PC-9 (cell line): ENCODE measurements at places on chromosomes 7 and 10. TPM values are rescaled to one million over a fixed set of nuclear protein-coding genes. Genes with fewer than 3 reads are reported as not detected.

DNA sequence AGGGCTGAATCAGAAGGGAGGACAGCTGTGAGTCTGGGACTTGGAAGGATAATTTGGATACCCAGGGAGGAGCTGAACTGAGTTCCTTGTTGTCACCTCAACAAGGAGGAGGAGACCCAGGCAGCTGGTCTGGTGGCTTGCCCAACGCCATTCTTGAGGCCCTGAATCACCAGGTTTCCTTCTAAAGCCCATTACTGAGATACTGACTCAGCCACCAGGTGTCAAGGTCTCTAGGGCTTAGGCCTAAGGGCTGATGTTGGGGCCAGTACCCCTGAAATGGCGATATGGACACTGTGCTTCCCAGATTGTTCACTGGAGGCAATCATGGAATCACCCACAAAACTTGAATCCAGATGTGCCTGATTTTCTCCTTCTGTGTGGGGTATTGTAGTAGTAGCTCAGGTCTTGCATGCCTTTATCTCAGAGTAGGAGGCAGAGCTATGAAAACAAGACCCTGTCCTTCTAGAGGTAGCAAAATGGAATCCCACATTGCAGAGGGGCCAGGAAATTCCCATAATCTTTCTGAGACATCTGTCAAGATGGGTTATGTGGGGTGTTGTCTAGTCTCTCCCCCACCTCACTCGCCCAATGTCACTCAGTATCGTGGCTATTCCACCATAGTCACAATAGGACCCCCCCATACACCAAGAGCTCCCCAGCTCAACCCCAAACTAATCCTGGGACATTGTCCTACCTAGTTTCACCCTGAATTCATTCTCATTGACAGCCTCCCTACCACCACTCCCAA is 1.8 kb upstream of the ATG9B start:
- H3K27ac ChIP-seq, result peak overlapping the region; percentile 59
- peak; percentile 73 for DNase-seq
- no peaks in the 10 kb centered on the region for H3K36me3 ChIP-seq
- H3K27me3 ChIP-seq, result no peaks in the 10 kb centered on the region
- no peak overlapping the region for H3K4me3 ChIP-seq
- H3K4me1 ChIP-seq, result peaks cover 55% of the 10 kb centered on the region

- no peaks in the 10 kb centered on the region for H3K27me3 ChIP-seq
- H3K4me1 ChIP-seq, result peaks cover 14% of the 10 kb centered on the region; the same call in 1 of the 2 replicates
- peak; percentile 54 for DNase-seq
- H3K27ac ChIP-seq, result no peak overlapping the region
Measured at GRCh38 chr10:6201516-6201975, 1.2 kb upstream of the PFKFB3 start.

DNA sequence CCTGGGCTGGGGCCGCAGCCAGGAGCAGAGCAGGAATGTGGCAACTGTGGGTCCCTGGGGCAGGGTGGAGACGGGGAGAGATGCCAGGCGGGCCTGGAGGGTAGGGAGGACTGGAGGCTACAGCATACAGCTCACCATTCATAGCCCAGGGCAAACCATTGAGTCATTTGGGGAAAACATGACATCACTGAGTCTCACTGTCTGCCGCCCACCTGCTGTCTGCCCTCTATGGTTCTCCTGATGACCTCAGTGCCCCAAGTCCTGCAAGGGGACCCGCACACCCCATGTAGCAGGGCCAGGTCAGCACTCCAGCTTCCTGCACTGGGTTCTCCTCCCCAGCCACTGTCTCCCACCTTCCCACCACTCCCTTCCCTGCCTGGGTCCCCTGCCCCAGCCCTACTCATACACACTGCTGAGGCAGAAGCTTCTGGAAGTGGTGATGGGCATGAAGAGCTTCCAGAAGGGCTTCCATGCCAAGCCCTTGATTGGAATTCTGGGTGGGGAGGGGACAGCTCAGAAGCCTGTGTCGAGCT is 10.4 kb downstream of the CHST3 start:
- no peaks in the 10 kb centered on the region for H3K27me3 ChIP-seq
- H3K36me3 ChIP-seq, result no peaks in the 10 kb centered on the region
- H3K4me1 ChIP-seq, result peaks cover 37% of the 10 kb centered on the region
- peak overlapping the region; percentile 56 for H3K27ac ChIP-seq

Gene THSD7A
- 1.6 and 4.0 TPM in 2 replicates for total RNA-seq

GRCh38 chr10:29370097-29371092 is 81.5 kb downstream of the LYZL1 start:
- no peaks in the 10 kb centered on the region for H3K36me3 ChIP-seq
- H3K4me3 ChIP-seq, result no peak overlapping the region
- H3K4me1 ChIP-seq, result no peaks in the 10 kb centered on the region; the same call in 1 of the 2 replicates
- H3K27me3 ChIP-seq, result peaks cover 2% of the 10 kb centered on the region; the same call in 1 of the 2 replicates

Gene GPR146
- 3.4 and 4.3 TPM in 2 replicates for total RNA-seq

GRCh38 chr10:13528875-13529713 is at the start of gene BEND7:
Gene BEND7, minus strand, starts transcription at chr10:13529014. Its CDS starts 481 bp downstream, at chr10:13528533.
- H3K36me3 ChIP-seq, result no peaks in the 10 kb centered on the region
- no peak within 1 kb of the TSS for H3K4me3 ChIP-seq
- H3K27me3 ChIP-seq, result peaks cover 50% of the 10 kb centered on the region
- no peak within 1 kb of the TSS for H3K27ac ChIP-seq
- no peak for DNase-seq

GRCh38 chr7:25569765-25570164 is 341.5 kb upstream of the NPVF start:
- peaks cover 21% of the 10 kb centered on the region for H3K27me3 ChIP-seq
- DNase-seq, result no peak
- H3K36me3 ChIP-seq, result no peaks in the 10 kb centered on the region
- H3K27ac ChIP-seq, result no peak overlapping the region

Gene A1CF
- not detected in 2 replicates for total RNA-seq

- H3K4me3 ChIP-seq, result no peak overlapping the region
- no peak for DNase-seq
- H3K27me3 ChIP-seq, result peaks cover 48% of the 10 kb centered on the region
- no peaks in the 10 kb centered on the region for H3K4me1 ChIP-seq
Measured at GRCh38 chr7:43516581-43517342, 66.1 kb upstream of the STK17A start.

GRCh38 chr10:12949248-12949647 is 52.3 kb downstream of the CCDC3 start:
- no peaks in the 10 kb centered on the region for H3K36me3 ChIP-seq
- H3K4me1 ChIP-seq, result no peaks in the 10 kb centered on the region
- H3K27ac ChIP-seq, result no peak overlapping the region

DNA sequence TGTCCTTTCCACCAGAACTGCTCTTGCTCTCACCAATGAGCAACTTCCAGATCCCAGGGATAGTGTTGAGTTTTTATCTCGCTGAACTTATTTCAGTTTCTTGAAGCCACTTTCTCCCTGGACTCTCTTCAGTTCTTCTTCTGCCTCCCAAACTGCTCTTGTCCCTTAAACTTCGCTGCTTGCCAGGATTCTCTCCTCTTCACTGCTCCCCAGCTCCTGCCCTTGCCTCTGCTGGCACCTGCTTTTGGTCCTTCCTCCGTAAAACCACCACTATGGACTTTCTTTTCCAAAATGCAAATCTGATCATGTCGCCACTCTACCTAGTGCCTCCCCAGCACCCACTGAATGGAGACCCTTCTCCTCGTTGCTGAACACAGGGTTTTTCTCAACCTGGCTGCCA is 92.8 kb upstream of the PALS2 start:
- peaks cover 19% of the 10 kb centered on the region for H3K4me1 ChIP-seq
- H3K36me3 ChIP-seq, result no peaks in the 10 kb centered on the region
- no peaks in the 10 kb centered on the region for H3K27me3 ChIP-seq

- no peak overlapping the region for H3K27ac ChIP-seq
- DNase-seq, result no peak
- 0 out of 2 replicates have a peak, but pooled peaks cover 7% of the 10 kb centered on the region for H3K4me1 ChIP-seq
- H3K27me3 ChIP-seq, result no peaks in the 10 kb centered on the region
- no peaks in the 10 kb centered on the region for H3K36me3 ChIP-seq
- no peak overlapping the region for H3K4me3 ChIP-seq
Measured at GRCh38 chr10:63670291-63670898, 149.2 kb downstream of the REEP3 start.

GRCh38 chr7:130147710-130148325 is 57.4 kb downstream of the TMEM209 start:
- no peak overlapping the region for H3K27ac ChIP-seq
- no peaks in the 10 kb centered on the region for H3K36me3 ChIP-seq
- H3K27me3 ChIP-seq, result no peaks in the 10 kb centered on the region

Gene SNCG
- total RNA-seq, result 99.4 and 144 TPM in 2 replicates

- H3K4me3 ChIP-seq, result no peak overlapping the region
- H3K27me3 ChIP-seq, result no peaks in the 10 kb centered on the region
- H3K4me1 ChIP-seq, result 0 out of 2 replicates have a peak, but pooled peaks cover 5% of the 10 kb centered on the region
- no peak overlapping the region for H3K27ac ChIP-seq
- H3K36me3 ChIP-seq, result no peaks in the 10 kb centered on the region
- no peak for DNase-seq
Measured at GRCh38 chr7:111732923-111733322, 170.6 kb upstream of the IMMP2L start.

DNA sequence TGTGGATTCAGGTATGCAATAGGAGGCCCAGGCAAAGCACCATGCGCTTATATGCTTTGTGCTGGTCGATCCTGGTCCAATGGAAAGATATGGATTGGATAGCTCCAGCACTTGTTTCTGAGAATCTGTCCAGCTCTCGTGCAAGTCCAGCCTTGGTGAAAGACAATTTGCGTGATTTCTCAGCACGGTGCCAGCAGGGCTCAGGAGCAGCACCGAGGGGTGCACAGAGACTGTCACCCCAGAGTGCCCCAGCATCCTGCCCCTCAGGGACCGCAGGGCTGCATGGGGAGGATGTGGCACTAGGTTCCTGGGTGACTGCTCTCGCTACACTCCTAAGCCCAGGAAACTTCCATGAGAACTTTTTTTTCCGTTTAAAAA is 225.2 kb downstream of the WDR37 start:
- DNase-seq, result no peak
- H3K27me3 ChIP-seq, result peaks cover 58% of the 10 kb centered on the region
- no peaks in the 10 kb centered on the region for H3K4me1 ChIP-seq
- no peak overlapping the region for H3K27ac ChIP-seq
- no peak overlapping the region for H3K4me3 ChIP-seq

GRCh38 chr7:22578007-22578733 is 78.2 kb upstream of the STEAP1B start:
- H3K36me3 ChIP-seq, result no peaks in the 10 kb centered on the region
- H3K27me3 ChIP-seq, result no peaks in the 10 kb centered on the region
- H3K27ac ChIP-seq, result peak overlapping the region; percentile 95
- peaks cover 81% of the 10 kb centered on the region for H3K4me1 ChIP-seq
- no peak for DNase-seq
- peak overlapping the region; percentile 19; the same call in 1 of the 2 replicates for H3K4me3 ChIP-seq

Gene TMEM196
- not detected in 2 replicates for total RNA-seq

GRCh38 chr10:45227456-45227855 is 88.0 kb downstream of the OR13A1 start:
- 0 out of 2 replicates have a peak, but pooled peaks cover 8% of the 10 kb centered on the region for H3K27me3 ChIP-seq
- H3K27ac ChIP-seq, result no peak overlapping the region
- H3K4me1 ChIP-seq, result no peaks in the 10 kb centered on the region
- no peaks in the 10 kb centered on the region for H3K36me3 ChIP-seq
- no peak overlapping the region for H3K4me3 ChIP-seq
- no peak for DNase-seq

DNA sequence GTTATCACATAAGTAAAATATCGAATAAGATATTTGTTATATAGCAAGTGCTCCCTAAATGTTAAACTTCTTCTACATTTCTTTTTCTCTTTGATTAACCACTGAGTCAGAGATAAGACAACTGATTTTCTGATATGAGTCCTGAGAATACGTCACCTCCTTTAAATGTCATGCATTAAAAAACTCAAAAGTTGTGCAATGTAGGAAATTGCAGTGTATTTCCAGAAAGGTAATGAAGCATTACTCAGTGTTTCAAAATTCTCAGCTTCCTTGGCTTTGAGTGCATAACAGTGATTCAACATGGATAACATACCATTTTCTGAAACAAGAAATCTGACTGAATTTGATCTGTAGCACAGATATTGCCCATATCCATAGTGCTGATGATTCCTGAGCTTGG is 155.8 kb downstream of the BMPER start:
- no peak overlapping the region for H3K4me3 ChIP-seq
- DNase-seq, result no peak
- no peaks in the 10 kb centered on the region for H3K36me3 ChIP-seq
- peak overlapping the region; percentile 12; the same call in 1 of the 2 replicates for H3K27ac ChIP-seq
- no peaks in the 10 kb centered on the region for H3K27me3 ChIP-seq

GRCh38 chr7:22675917-22676343 is 51.1 kb upstream of the IL6 start:
- peaks cover 34% of the 10 kb centered on the region for H3K4me1 ChIP-seq
- no peaks in the 10 kb centered on the region for H3K36me3 ChIP-seq
- no peak overlapping the region for H3K27ac ChIP-seq
- DNase-seq, result no peak
- H3K4me3 ChIP-seq, result no peak overlapping the region

GRCh38 chr7:21616796-21617436 is 74.1 kb downstream of the DNAH11 start:
- no peaks in the 10 kb centered on the region for H3K27me3 ChIP-seq
- peak overlapping the region; percentile 28; the same call in 1 of the 2 replicates for H3K4me3 ChIP-seq
- no peaks in the 10 kb centered on the region for H3K36me3 ChIP-seq
- peak; percentile 100 for DNase-seq

DNA sequence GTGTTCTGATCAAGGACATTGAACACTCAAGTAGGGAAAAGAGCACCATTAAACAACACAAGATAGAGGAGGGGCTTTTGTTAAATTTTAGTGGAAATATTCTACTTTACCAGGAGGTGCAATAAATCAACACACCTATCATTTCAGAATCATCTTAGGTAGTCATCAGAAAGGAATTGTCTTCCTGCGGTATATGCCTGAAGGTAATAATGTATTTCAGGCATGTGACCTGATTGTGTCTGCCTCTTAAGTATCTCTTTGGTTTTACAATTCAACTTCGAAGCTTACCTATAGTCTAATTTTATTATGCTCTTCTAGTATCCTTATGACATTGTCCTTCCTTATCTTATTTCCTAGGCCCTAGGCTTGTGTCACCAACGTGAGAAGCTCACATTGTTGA is 58.6 kb upstream of the LAMB4 start:
- H3K27me3 ChIP-seq, result no peaks in the 10 kb centered on the region
- peaks cover 14% of the 10 kb centered on the region for H3K4me1 ChIP-seq
- H3K27ac ChIP-seq, result no peak overlapping the region
- H3K36me3 ChIP-seq, result no peaks in the 10 kb centered on the region

GRCh38 chr7:55912748-55913158 is 25.5 kb downstream of the ZNF713 start:
- peaks cover 12% of the 10 kb centered on the region for H3K36me3 ChIP-seq
- no peak overlapping the region for H3K4me3 ChIP-seq
- H3K27ac ChIP-seq, result peak overlapping the region; percentile 8; the same call in 1 of the 2 replicates
- H3K4me1 ChIP-seq, result peaks cover 5% of the 10 kb centered on the region; the same call in 1 of the 2 replicates

GRCh38 chr10:115093776-115094408 is 727 bp downstream of the ATRNL1 start:
- peak overlapping the region; percentile 40; the same call in 1 of the 2 replicates for H3K4me3 ChIP-seq
- H3K27me3 ChIP-seq, result no peaks in the 10 kb centered on the region
- peak; percentile 7 for DNase-seq
- no peaks in the 10 kb centered on the region for H3K4me1 ChIP-seq
- no peak overlapping the region for H3K27ac ChIP-seq

GRCh38 chr7:131011432-131011742 is 277.4 kb upstream of the KLF14 start:
- DNase-seq, result no peak
- peaks cover 29% of the 10 kb centered on the region; the same call in 1 of the 2 replicates for H3K36me3 ChIP-seq
- H3K27me3 ChIP-seq, result no peaks in the 10 kb centered on the region
- peak overlapping the region; percentile 60; the same call in 1 of the 2 replicates for H3K27ac ChIP-seq
- H3K4me3 ChIP-seq, result no peak overlapping the region

- no peak overlapping the region for H3K27ac ChIP-seq
- H3K4me1 ChIP-seq, result no peaks in the 10 kb centered on the region
- no peaks in the 10 kb centered on the region for H3K36me3 ChIP-seq
- DNase-seq, result no peak
Measured at GRCh38 chr10:28470873-28471651, 61.9 kb upstream of the WAC start.
